ENCODE measurements at places on chromosomes 16 and 17. TPM values are rescaled to one million over a fixed set of nuclear protein-coding genes. Genes with fewer than 3 reads are reported as not detected.

The ACAP1 gene
- 13.4 TPM for total RNA-seq

The MILR1 gene
- 2.5 TPM for total RNA-seq

DNA sequence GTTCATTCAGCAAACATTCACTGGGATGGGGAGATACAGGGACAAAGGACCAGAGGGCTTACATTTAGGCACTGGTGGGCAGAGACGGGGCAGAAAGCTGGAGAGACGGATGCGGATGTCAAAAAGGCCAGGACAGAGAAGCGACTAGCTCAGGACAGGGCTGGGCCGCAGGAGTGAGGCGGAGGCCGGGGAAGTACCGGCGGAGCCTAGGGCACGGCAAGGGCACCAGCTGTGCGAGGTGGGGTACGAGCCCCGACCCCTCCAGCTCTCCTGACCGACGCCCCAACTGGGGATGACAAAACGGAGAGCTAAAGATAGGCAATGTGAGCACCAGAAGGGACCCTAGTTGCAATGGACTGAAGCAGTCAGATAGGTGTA lies 3.9 kb upstream of the SGCA start:
- DNase-seq: no peak

- DNase-seq: no peak
Observed at GRCh38 chr16:25643633-25644032, 48.1 kb upstream of the HS3ST4 start.

Data from left ventricle myocardium inferior (tissue), 1 donor.